ENCODE measurements at places on chromosomes 11 and 22.

DNA sequence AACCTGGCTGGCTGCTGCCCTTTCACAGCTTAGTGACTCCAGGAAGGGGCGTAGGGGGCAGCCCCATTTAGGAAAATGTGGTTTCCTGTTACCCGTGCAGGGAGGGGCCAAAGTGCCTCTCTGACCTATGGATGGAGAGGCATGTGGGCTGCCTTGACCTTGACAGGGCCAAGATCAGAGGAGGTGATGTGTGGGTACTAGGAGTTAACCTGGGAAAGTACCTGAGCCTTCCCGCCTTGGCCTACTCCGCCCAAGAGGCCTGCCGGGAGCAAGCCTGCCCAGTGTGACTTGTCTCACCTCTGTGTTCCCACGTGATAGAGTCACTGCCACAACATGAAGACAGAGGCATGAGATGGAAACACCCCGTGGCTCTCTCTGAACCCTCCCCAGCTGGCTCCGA, 33.4 kb downstream of the GRAMD4 start:
- DNase-seq, result no peak

DNA sequence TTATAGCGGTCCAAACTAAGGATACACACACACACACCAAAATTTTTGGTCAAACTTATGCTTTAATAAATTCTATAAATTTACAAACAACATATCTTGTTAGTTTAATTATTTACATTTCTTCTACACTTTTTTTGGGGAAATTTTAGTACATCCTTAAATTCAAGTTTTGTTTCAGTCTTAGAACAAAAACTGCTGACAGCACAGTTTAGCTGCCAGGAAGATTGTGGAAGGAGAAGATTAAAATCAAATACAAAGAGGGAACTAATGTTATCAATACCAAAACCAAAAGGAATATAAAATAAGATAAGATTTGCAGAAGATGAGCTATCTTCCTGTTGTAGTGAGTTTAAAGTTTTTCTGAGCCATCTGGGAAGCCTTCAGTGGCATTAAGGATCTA, 368.8 kb downstream of the AASDHPPT start:
- DNase-seq, result no peak

DNA sequence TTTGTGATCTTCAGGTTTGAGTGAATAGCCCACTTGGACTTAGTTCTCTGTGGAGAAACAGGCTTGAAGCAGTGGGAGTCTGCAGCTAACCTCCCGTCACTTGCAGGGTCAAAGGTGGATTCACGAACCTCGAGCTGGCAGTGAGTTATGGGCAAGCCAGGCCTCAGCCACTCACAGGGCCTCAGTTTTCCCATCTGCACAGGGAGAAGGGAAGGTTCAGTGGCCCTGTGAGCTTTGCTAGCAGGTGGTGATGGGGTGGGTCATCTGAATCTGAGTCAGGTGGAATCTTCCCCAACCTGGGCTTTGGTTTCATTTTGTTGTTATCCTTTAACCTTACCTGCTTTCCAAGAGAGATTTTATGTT, 86.6 kb upstream of the GRIK4 start:
- no peak for DNase-seq

GRCh38 chr22:37079668-37080171, 28.2 kb downstream of the KCTD17 start:
- DNase-seq, result no peak

GRCh38 chr22:32619614-32620426, 145.2 kb downstream of the FBXO7 start:
- DNase-seq, result no peak

GRCh38 chr11:128720522-128720985, 26.7 kb downstream of the FLI1 start:
- no peak for DNase-seq

DNA sequence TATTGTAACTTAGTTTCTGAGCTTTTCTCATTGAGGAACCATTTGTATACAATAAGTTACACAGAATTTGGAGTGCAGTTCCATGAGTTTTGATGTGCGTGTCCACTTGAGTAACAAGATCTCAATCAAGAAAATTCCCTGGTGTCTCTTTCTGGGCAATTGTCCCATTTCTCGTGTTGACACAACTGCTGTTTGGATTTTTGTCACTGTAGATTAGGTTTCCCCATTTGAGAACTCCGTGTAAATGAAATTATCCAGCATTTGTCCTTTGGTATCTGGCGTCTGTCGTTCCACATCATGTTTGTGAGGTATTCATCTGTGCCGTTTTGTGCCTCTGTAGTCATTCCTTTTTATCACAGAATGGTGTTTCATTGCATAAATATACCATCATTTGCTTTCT, 547.0 kb downstream of the TBC1D22A start:
- DNase-seq, result no peak

GRCh38 chr11:79440571-79441460, at the start of gene TENM4:
TSS of gene TENM4 (minus strand) at chr11:79441030. CDS start at chr11:79069944, 371,086 bp downstream.
- peak; percentile 37 for DNase-seq

- DNase-seq, result peak; percentile 3
These were observed 228.2 kb upstream of the ZC3H12C start for GRCh38 chr11:109864834-109865547.

- no peak for DNase-seq
These were observed 7.6 kb upstream of the GAL3ST1 start for GRCh38 chr22:30582051-30582450.

DNA sequence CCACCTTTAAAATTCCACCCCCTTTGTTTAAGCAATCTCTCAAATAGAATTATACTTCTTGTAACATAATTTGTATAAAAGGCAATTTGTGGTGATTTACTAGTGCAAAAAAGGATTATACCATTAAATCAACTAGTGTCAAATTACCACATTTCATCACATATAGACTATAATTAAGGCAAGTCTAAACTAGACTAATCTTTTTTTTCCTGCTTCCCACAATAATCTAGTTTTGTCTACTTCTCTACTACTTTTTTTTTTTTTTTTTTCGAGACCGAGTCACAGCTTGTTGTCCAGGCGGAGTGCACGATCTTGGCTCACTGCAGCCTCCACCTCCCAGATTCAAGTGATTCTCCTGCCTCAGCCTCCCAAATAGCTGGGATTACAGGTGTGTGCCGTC, 36.1 kb upstream of the FZD4 start:
- no peak for DNase-seq

GRCh38 chr11:129932381-129933067, 37.1 kb upstream of the NFRKB start:
- DNase-seq, result no peak

DNA sequence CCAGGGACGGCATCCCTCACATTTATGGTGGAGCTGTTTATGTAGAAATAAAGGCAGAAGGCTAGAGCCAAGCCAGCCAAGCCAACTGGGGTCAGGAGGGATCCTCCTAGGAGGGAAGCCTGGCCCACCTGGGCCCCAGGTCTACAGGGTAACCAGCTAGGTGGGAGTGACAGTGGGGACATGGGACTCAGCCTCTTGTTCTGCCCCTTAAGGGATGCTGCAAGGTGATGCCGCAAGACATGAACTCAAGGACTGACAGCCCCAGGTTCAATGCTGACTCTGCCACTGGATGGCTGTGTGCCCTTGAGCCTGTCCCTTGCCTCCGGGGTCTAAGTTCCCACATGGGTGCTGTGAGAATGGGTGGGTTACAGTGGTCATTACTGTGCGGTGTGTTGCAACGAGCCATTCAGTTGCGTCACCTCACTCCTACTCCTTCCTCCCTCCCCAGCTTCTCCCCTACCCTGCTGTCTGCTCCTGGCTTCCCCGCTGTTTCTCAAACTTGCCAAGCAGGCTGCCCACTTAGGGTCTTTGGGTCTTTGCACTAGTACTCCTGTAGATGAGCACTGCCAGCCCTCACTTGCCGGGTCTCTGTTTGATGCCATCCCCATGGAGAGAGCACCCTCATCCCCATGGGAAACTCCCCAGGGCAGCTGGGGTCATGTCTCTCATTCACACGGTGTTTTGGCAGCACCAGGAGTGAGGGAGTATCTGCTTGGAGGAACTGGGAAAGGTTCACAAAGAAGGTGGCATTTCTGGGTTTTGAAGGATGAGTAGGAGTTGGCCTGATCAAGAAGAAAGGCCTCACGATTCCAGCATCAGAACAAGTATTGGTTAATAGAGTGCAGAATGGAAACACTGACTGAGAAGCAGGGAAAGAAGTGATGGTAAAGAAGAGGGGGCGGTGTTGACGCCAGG, 43.0 kb upstream of the RTL6 start:
- no peak for DNase-seq

GRCh38 chr11:117097014-117097388, 1.2 kb downstream of the SIK3 start:
- DNase-seq, result no peak

GRCh38 chr11:29962243-29962642, 54.6 kb downstream of the KCNA4 start:
- no peak for DNase-seq

GRCh38 chr11:130315354-130315970, 745 bp upstream of the ZBTB44 start:
- DNase-seq, result no peak

GRCh38 chr11:2163428-2163978, 2.5 kb upstream of the INS start:
- DNase-seq, result no peak

DNA sequence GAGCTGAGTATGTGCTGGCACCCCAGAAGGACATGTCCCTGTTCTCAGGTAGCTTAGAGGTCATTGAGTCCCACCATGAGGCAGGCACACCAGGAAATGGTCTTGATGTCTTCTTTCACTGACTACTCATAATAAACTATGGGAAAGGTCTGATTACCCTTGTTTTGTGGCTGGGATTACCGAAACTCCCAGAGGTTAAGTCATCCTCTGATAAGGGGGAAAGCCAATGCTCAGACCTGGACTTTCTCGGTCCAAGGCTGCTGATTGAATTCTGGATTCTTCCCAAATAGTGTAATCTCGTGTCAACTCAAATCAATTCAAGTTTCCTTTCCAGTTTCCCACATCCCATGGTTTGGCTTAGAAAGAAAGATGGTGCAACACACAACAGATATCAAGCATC, 3.7 kb upstream of the CD44 start:
- DNase-seq, result no peak

DNA sequence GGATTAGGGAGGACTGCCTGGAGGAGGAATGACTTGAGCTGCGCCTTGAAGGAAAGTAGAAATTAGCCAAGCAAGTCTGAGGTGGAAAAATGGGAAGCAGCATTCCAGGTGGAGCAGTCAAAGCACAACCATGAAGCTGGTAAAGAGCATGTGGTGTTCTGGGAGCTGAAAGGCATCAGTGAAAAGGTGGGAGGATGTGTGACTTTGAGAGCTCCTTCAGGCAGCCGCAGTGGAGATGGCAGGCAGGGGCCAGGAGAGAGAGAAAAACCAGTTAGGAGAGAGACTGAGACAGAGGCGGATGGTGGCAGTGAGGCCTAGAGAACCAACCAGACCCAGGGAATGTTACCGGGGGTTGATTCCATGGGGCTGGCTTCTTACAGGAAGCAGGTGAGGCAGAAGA, 393.4 kb downstream of the MIAT start:
- DNase-seq, result no peak

DNA sequence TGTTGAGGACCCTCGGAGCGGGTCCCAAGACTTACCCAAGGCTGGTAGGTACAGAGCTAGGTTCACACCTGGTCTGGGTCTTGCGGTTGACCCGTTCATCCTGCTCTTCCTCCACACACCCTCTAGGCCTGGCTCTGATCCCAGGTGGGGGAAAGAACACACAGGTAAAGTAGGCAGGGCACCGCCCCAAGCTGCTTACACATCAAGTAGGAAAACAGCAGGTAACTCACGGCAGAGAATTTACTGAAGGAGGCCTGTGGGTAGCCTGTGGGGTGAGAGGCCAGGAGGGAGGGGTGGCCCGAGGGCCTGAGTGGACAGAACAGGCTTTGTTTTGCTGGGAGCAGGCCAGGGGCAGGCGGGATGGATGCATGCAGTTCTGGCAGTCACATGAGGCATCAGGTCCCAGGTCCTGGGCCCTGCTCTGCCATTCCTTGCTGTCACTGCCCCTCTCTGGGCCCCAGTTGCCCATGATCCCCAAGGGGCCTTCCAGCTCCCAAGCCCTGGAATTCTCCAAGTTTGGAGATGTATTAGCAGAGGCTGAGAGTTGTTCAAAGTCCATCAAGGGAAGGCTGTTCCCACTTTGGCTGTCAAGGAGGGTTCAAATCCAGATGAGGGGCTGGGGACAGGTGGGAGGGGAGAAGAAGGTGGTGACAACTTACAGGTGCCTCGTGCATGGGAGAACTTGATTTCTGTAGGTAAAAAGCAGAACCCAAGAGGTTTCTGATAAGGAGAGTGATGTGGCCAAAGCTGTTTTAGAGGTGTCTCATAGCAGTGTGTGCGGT, 5.7 kb downstream of the TSKU start:
- peak; percentile 31 for DNase-seq

DNA sequence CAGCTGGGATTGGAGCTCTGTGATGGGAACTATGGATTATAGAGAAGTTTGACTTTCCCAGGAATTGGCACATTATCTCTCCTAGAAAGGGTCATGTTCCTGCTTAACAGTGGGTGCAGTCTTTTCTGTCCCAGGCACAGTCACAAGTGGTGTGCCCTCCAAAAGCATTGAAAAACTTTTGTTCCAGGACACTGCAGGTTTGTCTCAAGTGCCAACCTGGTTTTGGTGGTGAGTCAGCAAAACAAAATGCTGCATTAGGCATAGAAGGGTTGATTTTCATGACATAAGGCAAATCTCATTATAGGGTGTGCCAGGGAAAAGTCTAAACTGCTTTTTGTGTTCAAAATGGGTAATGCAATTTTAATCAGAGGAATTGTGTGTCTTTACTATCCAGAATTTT, 4.9 kb downstream of the HTATIP2 start:
- no peak for DNase-seq

- no peak for DNase-seq
These were observed 23.0 kb upstream of the BLID start for GRCh38 chr11:122138744-122139594.

GRCh38 chr11:64259533-64260067, 8.3 kb downstream of the PLCB3 start:
- DNase-seq, result no peak

DNA sequence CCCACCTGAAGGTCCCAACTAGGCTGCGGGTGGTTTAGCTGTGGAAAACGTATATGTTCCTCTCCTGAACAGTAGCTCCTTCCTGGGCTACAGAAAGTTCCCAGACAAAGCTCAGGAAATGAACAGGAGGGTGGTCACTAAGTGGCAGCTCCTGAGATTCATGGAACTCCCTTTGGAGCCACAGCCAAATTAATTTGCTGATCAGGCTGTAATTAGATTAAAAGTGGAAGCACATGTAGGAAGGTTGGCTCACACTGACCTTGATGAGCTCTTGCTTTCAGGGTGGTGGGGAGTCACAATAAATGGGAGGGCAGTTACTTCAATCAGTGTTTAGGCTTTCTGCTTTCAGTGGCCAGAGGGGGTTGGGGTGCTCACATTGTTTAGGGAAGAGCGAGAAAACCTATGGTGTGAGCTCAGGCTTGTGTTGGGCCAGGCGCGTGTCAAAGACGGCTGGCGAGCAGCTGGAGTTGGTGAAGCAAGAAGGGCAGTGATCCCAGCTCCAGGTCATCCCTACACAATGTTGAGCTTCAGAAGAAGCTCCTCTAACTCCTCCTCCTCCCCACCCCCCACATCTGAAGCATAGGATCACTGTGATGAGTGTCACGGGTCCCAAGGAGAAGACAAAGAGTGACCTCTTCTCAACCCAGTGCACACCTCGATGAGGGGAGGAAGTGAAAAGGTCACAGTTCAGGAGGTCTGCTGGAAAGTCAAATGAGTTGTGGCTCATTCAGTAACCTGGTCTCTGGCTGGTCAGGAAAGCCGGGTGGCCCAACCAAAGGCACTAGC, 42.5 kb downstream of the CLPB start:
- DNase-seq, result no peak

Measured in DMS153 (cell line).